ENCODE measurements at places on chromosomes 7 and 10.
A peak's percentile ranks its signal among the peaks of the same experiment; 100 is the strongest.

GRCh38 chr10:63666836-63667383, 145.7 kb downstream of the REEP3 start:
- DNase-seq: no peak

DNA sequence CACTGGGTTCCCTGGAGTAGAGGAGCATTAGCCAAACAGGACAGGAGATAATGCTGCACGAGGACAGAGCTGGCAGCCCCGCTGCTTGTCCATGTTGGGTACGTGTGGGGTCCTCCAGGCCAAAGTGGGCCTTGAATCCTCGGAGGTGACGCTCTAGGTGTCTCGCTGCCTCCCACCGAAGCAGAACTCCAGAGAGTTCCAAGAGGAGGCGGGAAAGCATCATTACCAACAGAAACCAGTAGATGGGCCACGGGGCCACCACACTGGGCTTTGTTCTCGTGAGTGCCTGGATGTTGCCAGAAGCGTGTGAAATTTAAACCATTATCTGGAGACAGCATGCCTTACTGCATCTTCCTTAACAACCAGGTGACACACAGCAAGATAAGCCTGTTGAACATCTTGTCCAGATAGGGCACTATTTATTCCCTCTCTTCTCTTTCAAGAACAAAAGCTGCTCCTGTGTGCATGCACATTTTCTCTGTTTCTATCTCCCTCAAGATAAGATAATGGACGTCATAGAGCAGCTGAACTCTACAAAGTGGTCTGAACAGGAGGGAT, 56.8 kb downstream of the TNS3 start:
- no peak for DNase-seq

GRCh38 chr10:74081192-74081803, 69.3 kb downstream of the AP3M1 start:
- DNase-seq: peak; percentile 32

DNA sequence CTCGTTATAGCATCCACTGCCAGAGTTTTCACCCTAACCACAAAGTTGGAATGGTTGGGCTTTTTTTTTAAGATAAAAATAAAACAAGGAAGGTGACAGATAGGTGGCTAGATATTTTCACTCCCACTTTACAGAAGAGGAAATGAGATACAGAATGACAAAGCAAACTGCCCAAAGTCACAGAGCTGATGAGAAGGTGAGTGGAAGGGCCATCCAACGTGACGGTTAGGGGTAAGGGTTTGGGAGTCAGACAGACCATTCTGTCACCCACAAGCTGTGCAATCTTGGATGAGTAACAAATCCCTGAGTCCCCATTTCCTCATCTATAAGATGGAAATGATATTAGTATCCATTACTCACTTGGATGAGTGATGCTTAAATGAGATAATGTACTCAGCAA, 106.9 kb upstream of the PDLIM1 start:
- peak; percentile 12 for DNase-seq

DNA sequence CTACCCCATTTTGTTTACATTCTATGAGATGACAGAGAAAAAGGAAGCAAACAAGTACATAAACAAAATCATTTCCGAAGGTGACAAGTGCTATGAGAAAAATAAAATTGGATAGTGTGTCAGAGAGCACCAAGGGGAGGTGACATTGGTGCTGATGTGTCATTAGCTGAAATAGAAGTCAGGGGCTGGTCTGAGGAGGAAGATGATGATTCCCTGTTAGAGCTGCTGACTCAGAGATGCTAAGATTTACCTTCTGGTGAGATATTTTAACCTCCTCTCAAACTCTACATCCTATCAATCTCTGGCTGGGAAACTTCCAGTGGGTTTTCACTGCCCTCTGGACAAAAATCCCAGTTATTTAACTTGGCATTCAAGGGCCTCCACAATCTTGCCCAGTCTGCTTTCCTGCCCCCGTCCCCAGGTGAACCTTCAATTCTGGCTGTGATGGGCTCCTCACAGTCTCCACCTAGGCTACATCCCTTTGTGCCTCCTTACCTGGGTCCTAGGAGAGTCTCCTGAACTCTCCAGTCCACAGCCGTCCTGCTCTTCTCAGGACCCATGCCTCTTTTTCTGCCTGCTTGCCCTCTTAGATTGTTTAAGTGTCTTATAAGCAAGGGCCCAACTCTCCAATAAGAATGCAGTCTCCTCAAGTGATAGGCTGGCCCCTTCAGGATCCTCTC, 26.6 kb downstream of the DUSP5 start:
- no peak for DNase-seq

DNA sequence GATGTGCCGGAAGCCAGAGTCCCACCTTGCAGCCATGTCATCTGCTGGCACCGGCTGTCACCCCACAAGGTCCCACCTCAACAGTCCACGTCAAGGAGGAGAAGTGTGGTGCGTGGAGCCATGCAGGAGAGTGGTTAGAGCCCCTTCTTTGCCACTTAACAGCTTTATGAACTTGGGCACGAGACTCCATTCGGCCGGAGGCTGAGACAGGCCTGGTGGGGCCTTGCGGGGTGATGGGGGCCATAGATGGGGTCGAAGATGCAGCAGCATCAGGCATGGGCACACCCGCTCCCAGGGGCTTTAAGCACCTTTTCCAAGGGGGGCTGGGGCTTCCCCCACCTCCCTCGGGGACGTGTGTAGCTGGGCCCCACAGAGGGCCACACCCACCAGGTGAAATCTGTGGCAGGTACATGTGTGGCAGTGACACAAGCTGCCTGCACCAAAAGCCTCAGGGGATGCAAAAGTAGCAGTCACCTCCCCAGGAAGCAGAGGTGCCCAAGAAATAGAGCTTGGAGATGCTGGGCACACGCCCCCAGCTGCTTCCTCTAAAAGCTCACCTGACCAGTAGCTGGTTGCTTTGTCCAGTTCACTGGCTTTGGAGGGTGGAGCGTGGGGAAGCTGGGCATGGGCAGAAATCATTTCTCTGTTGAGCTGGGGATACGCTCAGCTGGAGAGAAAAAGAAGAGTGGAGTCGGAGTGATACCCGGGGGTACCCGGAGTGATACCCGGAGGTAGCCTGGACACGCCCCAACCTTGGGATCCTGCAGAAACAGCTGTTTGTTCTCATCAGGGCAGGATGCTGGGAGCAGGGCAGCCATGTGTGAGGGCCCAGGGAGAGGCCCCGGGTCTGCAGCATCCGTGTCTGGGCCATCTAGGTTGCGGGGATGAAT, 199.8 kb downstream of the EBF3 start:
- no peak for DNase-seq

GRCh38 chr7:26369593-26369992, 77.9 kb downstream of the SNX10 start:
- peak; percentile 57 for DNase-seq

DNA sequence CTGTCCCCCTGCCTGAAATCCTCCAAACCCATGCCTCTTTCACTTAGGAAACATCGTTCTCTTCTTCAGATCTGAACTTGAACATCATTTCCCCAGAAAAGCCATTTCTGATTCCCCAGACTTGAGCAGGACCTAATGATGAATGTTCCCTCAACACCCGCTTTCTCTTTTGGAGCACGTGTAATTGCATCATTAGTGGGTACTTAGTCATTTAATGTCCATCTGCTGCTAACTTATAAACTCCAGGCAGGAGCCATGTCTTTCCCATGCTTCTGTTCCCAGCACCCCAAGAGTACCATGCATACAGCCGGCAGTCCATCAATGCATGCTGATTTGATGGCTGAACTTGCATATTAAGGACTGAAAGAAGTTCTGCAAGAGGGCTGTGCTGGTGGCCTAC, 36.5 kb upstream of the ECHDC3 start:
- peak; percentile 26 for DNase-seq

- no peak for DNase-seq
Measured at GRCh38 chr10:121216295-121216694, 365.1 kb downstream of the WDR11 start.

DNA sequence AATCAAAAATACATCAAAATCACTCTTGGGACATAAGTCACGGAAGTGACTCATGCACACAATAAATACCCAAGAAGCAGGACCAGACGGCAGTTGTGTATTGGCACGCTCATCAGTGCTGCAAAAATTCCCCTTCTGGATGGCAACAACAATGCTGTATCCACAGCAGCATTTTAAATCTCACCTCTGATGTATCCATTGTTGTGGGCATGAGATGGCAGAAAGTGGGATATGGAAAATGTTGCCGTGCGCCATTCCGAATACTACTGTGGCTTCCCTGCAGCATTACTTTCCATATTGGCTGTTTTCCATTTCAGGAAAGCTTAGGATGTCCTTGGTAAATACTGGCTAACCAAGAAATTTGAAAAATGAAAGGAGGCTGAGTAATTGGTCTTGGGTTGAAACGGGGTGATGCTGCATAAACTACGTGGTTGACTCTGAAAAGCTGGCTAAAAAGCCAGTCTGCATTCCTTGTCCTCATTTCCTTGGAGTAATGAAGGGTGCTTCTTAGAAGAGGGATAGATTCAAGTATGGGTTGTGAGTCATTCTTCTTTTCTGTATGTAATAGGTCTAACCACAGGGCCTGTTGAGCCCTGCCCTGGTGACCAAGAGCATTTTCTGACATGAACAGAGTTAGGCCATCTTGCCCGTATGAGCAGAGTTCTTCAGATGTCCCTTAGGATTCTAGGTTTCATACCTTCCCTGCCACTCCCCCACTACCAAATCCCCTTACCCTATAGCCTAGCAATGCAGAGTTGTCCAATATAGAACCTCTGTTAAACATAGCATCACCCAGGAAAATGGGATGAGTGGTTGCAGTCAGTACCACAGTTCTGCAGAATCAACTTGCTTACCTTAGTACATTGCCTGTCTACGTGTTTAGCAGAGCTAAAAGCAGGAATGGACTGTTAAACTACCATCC, 36.3 kb upstream of the TOMM7 start:
- DNase-seq: peak; percentile 15

GRCh38 chr10:67783606-67784294, 54.2 kb downstream of the DNAJC12 start:
- no peak for DNase-seq

Measured in CD14-positive monocyte (primary cell).